ENCODE measurements at places on chromosomes 7 and 10. TPM values are rescaled to one million over a fixed set of nuclear protein-coding genes. Genes with fewer than 3 reads are reported as not detected.

Gene LIMK1
- 54.4 TPM for total RNA-seq

Gene PLAC9
- total RNA-seq: not detected

DNA sequence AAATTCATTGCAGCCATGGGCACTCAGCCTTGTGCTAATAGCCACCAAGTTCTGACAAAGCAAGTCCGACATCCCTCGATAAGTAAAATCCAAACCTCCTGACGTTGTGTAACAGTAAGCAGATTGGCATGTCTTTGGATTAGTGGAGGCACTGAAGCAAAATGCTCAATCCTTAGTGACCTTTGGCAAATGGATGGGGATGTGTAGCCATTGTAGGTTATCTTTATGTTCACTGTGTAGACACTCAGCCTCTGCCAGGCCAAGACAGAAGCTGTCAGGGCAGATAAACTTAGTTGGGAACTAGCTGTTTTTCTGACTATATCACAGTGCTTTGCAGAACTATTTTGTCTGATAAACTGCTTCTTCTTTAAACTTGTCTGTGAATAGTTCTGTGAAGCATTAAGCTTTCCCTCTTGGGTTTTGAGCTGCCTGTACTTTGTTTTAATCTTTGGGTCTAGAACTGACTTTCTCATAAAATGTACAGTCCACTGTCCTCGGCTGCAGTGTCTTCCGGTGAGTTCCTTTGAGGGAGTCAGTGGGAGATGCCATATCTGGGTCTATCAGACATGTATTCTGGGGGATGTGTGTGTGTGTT lies 220.8 kb downstream of the LRMDA start:
- H3K4me3 ChIP-seq: no peak overlapping the region
- peaks cover 7% of the 10 kb centered on the region for H3K4me1 ChIP-seq
- DNase-seq: no peak
- no peak overlapping the region for H3K27ac ChIP-seq

DNA sequence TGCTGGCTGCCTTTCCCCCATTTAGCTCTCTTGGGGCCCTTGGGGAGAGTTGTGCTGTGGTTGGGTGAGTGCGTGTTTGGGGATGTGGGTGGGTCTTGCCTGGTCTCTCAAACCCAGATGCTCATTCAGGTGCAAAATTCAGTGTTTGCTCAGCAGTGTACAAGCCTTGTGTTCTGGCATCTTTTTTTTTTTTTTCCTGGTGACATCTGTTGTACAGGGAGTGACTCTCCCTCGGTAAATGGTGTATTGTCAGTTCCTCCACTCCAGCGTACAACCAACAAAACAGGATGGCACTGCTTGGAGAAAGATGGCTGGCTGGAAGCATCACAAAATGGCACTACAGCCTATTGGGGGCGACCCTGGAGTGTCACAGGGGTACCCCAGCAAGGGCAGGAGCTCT lies 75.5 kb downstream of the LRMDA start:
- H3K4me1 ChIP-seq: peaks cover 29% of the 10 kb centered on the region
- H3K27me3 ChIP-seq: no peaks in the 10 kb centered on the region

- no peak for DNase-seq
- no peaks in the 10 kb centered on the region for H3K27me3 ChIP-seq
- no peak overlapping the region for H3K4me3 ChIP-seq
- H3K27ac ChIP-seq: no peak overlapping the region
- no peaks in the 10 kb centered on the region for H3K4me1 ChIP-seq
Measured at GRCh38 chr10:47112612-47113011, 187.4 kb upstream of the GDF10 start.

- no peaks in the 10 kb centered on the region for H3K27me3 ChIP-seq
- no peaks in the 10 kb centered on the region for H3K36me3 ChIP-seq
- H3K4me1 ChIP-seq: peaks cover 18% of the 10 kb centered on the region
- no peak for DNase-seq
- H3K4me3 ChIP-seq: no peak overlapping the region
- no peak overlapping the region for H3K27ac ChIP-seq
Measured at GRCh38 chr7:17042211-17042610, 160.4 kb upstream of the AGR3 start.

DNA sequence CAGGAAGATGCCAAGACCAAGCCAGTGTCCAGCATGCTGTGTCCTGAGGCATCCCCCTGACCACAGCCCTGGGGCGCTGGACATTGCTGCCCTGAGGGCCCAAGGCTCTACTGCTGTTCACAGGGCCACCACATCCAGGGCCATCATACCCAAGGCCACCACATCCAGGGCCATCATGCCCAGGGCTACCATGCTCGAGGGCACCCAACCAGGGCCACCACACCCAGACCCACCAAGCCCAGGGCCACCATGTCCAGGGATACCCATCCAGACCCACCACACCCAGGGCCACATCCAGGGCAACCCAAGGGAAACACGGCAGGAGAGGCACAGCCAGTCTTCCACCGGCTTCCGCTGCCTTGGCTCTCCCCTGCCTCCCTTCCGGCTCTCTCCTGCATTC lies 17.1 kb downstream of the STK32C start:
- peaks cover 9% of the 10 kb centered on the region for H3K27me3 ChIP-seq
- no peak overlapping the region for H3K27ac ChIP-seq
- H3K4me1 ChIP-seq: no peaks in the 10 kb centered on the region
- no peaks in the 10 kb centered on the region for H3K36me3 ChIP-seq
- DNase-seq: no peak

Gene SLC16A12
- total RNA-seq: 7.0 TPM

GRCh38 chr10:120205368-120206018 lies 251.5 kb upstream of the PLPP4 start:
- DNase-seq: no peak
- H3K4me3 ChIP-seq: no peak overlapping the region
- no peaks in the 10 kb centered on the region for H3K27me3 ChIP-seq
- H3K4me1 ChIP-seq: no peaks in the 10 kb centered on the region
- H3K27ac ChIP-seq: no peak overlapping the region
- H3K36me3 ChIP-seq: no peaks in the 10 kb centered on the region

DNA sequence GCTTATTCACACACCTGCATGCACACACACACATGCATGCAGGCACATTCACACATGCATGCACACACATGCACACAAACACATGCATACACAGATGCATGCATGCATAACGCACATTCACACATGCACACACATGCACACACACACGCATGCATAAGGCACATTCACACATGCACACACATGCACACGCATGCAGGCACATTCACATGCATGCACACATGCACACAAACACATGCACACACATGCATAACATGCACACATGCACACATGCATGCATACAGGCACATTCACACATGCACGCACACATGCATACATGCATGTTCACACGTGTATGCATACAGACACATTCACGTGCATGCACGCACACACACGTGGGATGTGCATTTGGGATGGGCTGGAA lies 165.8 kb downstream of the PAXIP1 start:
- H3K36me3 ChIP-seq: no peaks in the 10 kb centered on the region
- no peaks in the 10 kb centered on the region for H3K4me1 ChIP-seq
- no peak overlapping the region for H3K27ac ChIP-seq
- H3K4me3 ChIP-seq: no peak overlapping the region
- no peaks in the 10 kb centered on the region for H3K27me3 ChIP-seq

GRCh38 chr7:17951742-17952254 lies 11.5 kb upstream of the SNX13 start:
- H3K27me3 ChIP-seq: no peaks in the 10 kb centered on the region
- no peaks in the 10 kb centered on the region for H3K4me1 ChIP-seq

DNA sequence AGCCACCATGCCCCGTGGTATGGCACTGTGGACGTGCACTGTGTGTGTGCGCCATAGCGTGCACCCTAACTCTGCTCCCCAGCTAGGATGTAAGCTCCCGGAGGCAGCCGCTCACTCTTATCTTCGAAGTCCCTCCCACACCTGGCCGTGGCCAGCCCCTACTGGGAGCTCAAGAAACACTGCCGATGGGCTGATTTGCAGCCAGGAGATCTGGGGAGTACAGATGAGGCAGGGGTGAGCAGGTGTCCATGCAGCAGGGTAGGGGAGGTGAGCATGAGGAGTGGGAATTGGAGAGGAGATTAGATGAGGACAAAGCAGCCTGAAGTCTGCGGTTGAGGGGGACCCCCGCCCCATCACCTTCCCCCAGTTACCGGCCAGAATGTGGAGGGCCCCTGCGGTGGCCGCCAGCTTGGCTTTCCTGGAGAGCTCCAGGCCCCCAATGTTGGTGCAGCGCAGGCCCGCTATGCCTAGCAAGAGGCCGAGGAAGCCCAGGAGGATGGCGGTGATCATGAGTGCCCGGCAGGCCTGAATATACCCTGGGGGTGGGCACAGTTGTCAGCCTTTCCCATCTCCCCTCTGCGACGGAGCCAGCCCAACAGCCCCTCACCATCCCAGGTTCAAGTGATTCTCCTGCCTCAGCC lies 3.6 kb downstream of the CLDN15 start:
- no peaks in the 10 kb centered on the region for H3K36me3 ChIP-seq
- H3K4me3 ChIP-seq: no peak overlapping the region

Gene NPC1L1
- total RNA-seq: 0.21 TPM

GRCh38 chr7:2125931-2126330 lies 106.8 kb downstream of the MAD1L1 start:
- no peak overlapping the region for H3K27ac ChIP-seq
- H3K4me1 ChIP-seq: no peaks in the 10 kb centered on the region
- no peaks in the 10 kb centered on the region for H3K27me3 ChIP-seq

Measured in cardiac muscle cell (in vitro differentiated cells and primary cell).